Cardiac atrium fibroblast (primary cell): ENCODE measurements at places on chromosomes 3 and 15. TPM values are rescaled to one million over a fixed set of nuclear protein-coding genes. Genes with fewer than 3 reads are reported as not detected.

PARP15 gene
- not detected in 2 replicates for total RNA-seq

LACTB gene
- 24.1 and 24.7 TPM in 2 replicates for total RNA-seq

CCR2 gene
- not detected in 2 replicates for total RNA-seq

ROPN1 gene
- not detected in 2 replicates for total RNA-seq

HGD gene
- 4.1 and 5.2 TPM in 2 replicates for total RNA-seq
